Calu3 (cell line): ENCODE measurements at places on chromosomes 16 and 17.
A peak's percentile ranks its signal among the peaks of the same experiment; 100 is the strongest.

GRCh38 chr17:2828397-2829038, 32.3 kb downstream of the RAP1GAP2 start:
- H3K27me3 ChIP-seq: peaks cover 24% of the 10 kb centered on the region
- DNase-seq: peak; percentile 80
- peaks cover 10% of the 10 kb centered on the region for H3K4me1 ChIP-seq
- no peak overlapping the region for H3K27ac ChIP-seq

- H3K4me3 ChIP-seq: no peak overlapping the region
- H3K27ac ChIP-seq: no peak overlapping the region
- H3K36me3 ChIP-seq: peaks cover 18% of the 10 kb centered on the region
- peaks cover 12% of the 10 kb centered on the region for H3K4me1 ChIP-seq
- H3K27me3 ChIP-seq: no peaks in the 10 kb centered on the region
These were observed 11.1 kb downstream of the PIMREG start for GRCh38 chr17:6455321-6455705.

GRCh38 chr16:75746359-75746758, 20.1 kb upstream of the CPHXL start:
- no peak overlapping the region for H3K4me3 ChIP-seq
- no peaks in the 10 kb centered on the region for H3K4me1 ChIP-seq
- DNase-seq: no peak
- peaks cover 15% of the 10 kb centered on the region for H3K27me3 ChIP-seq

GRCh38 chr16:50268352-50268751, 2.0 kb downstream of the ADCY7 start:
- H3K27ac ChIP-seq: no peak overlapping the region
- H3K27me3 ChIP-seq: no peaks in the 10 kb centered on the region
- peaks cover 44% of the 10 kb centered on the region for H3K4me1 ChIP-seq
- no peak for DNase-seq
- no peak overlapping the region for H3K4me3 ChIP-seq

DNA sequence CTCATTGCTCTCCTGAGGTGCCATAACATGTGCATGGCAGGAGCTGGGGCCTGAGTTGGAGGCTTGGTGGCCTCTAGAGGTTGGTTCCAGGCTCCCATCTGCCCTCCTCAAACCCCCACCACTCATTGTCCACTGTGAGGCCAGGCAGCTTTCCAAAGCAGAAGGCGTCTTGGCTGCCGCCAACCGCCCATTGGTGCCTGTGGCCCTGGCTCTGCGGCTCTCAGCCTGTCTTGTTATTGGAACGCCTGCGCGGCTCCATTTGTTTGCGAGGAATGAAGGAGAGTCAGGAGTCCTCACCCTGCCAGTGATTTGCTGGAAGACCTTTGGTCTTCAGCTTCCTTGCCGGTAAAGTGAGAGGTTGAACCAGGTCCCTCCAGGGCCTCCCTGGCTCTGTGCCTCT, 43.6 kb downstream of the OR1D5 start:
- no peak overlapping the region for H3K4me3 ChIP-seq
- H3K27ac ChIP-seq: no peak overlapping the region
- H3K36me3 ChIP-seq: peaks cover 24% of the 10 kb centered on the region
- H3K4me1 ChIP-seq: no peaks in the 10 kb centered on the region
- no peaks in the 10 kb centered on the region for H3K27me3 ChIP-seq

DNA sequence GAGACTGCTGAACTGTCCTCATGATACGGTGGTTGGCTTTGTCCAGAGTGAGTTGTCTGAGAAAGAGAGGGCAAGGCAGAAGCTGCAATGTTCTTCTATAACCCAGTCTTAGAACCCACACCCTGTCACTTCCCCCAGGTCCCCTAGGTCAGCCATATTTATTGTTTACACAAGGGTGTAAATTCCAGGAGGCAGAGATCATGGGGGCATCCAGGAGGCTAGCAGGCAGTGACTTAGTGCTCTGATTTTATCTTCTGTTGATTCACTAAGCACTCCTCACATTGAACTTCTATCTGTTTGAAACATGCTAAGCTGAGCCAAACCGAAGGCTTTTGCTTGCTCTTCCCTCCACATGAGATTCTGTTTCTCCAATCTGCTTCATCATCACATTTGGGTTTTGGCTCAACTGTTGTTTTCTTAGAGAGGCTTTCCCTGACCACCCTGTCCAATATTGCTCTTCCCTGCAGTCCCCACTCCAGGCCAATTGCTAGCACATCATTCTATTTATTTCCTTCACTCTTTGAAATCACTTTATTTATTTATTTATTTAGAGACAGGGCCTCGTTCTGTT, 34.3 kb upstream of the SHISA9 start:
- H3K27ac ChIP-seq: no peak overlapping the region
- no peaks in the 10 kb centered on the region for H3K4me1 ChIP-seq
- DNase-seq: no peak

DNA sequence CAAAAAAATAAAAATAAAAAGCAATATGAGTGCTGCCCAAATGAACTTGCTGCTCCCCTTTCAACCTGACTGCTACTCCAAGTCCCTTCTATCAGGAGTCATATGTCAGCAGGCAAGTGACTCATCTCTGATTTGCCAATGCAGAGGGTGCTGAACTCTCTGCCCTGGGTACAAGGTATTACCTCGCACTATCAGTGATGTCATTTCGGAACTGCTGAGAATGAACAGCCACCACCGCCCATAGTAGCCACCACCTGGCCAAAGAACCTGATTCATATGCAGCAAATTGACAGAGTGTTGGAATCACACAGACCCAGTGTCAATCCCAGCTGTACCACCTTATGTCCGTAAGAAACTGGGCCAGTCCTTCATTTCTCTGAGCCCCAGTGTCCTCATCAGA, 31.2 kb downstream of the LYRM9 start:
- peaks cover 96% of the 10 kb centered on the region for H3K27me3 ChIP-seq
- no peaks in the 10 kb centered on the region for H3K4me1 ChIP-seq
- H3K4me3 ChIP-seq: no peak overlapping the region
- no peak overlapping the region for H3K27ac ChIP-seq
- no peak for DNase-seq

GRCh38 chr16:17367036-17367435, 103.7 kb downstream of the XYLT1 start:
- H3K27ac ChIP-seq: no peak overlapping the region
- H3K4me1 ChIP-seq: peaks cover 29% of the 10 kb centered on the region
- DNase-seq: no peak
- peaks cover 8% of the 10 kb centered on the region for H3K36me3 ChIP-seq
- H3K27me3 ChIP-seq: no peaks in the 10 kb centered on the region

- H3K4me1 ChIP-seq: peaks cover 30% of the 10 kb centered on the region
- no peak for DNase-seq
- peaks cover 6% of the 10 kb centered on the region for H3K36me3 ChIP-seq
- H3K4me3 ChIP-seq: no peak overlapping the region
These were observed 10.2 kb downstream of the BAHCC1 start for GRCh38 chr17:81405411-81405872.

DNA sequence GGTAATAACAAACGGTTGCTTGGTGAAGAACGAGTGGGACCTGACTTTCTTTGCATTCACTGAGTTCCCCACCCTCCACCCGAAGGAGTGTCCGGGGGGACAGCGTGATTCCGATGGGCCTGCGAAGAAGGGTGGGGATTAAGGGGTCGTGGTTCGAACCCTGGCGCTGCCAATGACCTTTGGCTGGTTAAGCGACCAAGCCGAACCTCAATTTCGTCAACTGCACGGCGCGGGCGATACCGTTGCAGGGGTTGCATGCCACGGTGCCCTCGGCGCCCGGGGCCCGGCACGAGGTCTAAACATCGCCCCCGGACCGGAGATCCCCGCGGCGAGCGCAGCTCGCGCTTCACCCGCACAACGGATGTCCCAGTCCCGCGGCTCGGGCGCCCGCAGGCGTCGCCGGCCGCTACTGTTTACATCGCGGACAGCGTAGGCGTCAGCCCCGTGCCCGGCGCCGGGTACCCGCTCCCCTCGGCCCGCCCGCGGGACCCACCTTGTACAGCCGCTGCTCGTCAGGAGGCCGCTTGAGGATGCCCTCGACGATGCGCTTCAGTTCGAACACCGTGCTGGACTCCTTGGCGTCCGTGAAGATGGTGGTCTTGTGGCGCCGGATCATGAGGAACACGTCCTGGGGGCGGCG, 460 bp downstream of the ELOB start:
- DNase-seq: no peak
- peak overlapping the region; percentile 93 for H3K4me3 ChIP-seq
- H3K27me3 ChIP-seq: no peaks in the 10 kb centered on the region
- peaks cover 73% of the 10 kb centered on the region for H3K36me3 ChIP-seq

DNA sequence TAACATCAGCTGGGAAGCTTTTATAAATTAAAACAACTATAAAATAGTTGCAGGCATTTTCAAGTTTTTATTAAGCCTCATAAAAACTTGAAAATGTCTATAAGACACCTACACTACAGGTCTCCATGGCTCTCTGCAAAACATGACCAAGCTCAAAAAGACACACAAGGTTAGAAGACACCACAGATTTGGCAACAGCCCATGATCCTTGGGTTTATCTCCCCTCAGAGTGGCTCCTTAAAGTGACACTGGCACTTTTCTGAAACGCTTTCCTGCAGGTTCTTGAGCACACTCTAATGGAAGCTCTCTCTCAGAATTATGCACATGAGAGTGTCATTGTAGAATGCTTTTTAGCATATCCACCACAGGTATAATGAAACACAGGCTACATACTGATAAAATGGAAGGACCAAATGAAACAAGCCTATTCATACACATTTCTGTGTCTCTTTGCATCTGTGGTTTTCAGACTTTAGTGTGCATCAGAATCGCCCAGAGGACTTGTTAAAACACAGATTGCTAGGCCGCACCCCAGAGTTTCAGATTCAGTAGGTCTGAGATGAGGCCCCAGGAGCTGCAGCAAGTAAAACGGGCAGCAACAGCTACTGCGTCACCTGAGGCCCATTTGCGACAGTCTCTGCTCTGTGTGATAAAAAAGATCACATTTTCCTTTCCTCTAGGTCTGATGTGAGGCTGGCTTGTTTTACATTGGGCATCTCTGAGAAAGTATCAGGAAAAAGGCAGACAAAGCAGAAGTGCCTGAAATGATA, 75.0 kb upstream of the WSB1 start:
- DNase-seq: no peak
- no peaks in the 10 kb centered on the region for H3K27me3 ChIP-seq
- H3K4me3 ChIP-seq: no peak overlapping the region
- no peaks in the 10 kb centered on the region for H3K36me3 ChIP-seq
- H3K4me1 ChIP-seq: peaks cover 14% of the 10 kb centered on the region

GRCh38 chr16:727291-727977, 528 bp downstream of the HAGHL start:
- no peak overlapping the region for H3K27ac ChIP-seq
- H3K27me3 ChIP-seq: no peaks in the 10 kb centered on the region
- peak overlapping the region; percentile 74 for H3K4me3 ChIP-seq
- peaks cover 57% of the 10 kb centered on the region for H3K36me3 ChIP-seq

DNA sequence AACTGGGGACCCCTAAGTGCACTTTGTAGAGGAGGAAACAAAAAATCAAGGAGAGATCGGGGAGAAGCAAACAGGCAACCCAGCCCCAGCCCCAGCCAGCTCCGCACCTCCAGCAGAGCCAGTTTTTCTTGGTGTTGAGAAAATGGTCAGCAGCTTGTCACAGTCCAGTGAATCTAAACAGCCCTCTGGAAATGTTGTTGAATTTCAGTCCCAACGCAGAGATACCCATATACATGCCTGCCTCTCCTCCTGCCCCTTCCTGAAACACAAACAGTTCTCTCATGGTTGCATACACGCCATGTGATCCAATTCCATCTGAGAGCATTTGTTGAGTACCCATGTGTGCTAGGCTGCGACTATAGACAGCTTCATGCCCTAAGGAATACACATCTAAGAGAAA, 42.4 kb upstream of the LHX1 start:
- H3K4me1 ChIP-seq: peaks cover 13% of the 10 kb centered on the region
- no peak overlapping the region for H3K4me3 ChIP-seq
- no peak for DNase-seq
- no peaks in the 10 kb centered on the region for H3K36me3 ChIP-seq
- H3K27me3 ChIP-seq: peaks cover 50% of the 10 kb centered on the region
- no peak overlapping the region for H3K27ac ChIP-seq

GRCh38 chr16:66878067-66878466, 2.2 kb upstream of the PDP2 start:
- H3K36me3 ChIP-seq: peaks cover 24% of the 10 kb centered on the region
- peaks cover 28% of the 10 kb centered on the region for H3K4me1 ChIP-seq
- no peak overlapping the region for H3K4me3 ChIP-seq
- DNase-seq: no peak
- H3K27ac ChIP-seq: no peak overlapping the region

- no peaks in the 10 kb centered on the region for H3K36me3 ChIP-seq
- no peak for DNase-seq
- H3K4me3 ChIP-seq: no peak overlapping the region
- H3K4me1 ChIP-seq: no peaks in the 10 kb centered on the region
- H3K27me3 ChIP-seq: no peaks in the 10 kb centered on the region
- no peak overlapping the region for H3K27ac ChIP-seq
These were observed 95.0 kb upstream of the PSMD7 start for GRCh38 chr16:74201576-74201975.

GRCh38 chr16:1677339-1677738, 740 bp upstream of the JPT2 start:
- H3K4me3 ChIP-seq: peak overlapping the region; percentile 43
- peaks cover 34% of the 10 kb centered on the region for H3K4me1 ChIP-seq
- H3K36me3 ChIP-seq: peaks cover 70% of the 10 kb centered on the region
- no peak for DNase-seq

- peak overlapping the region; percentile 88 for H3K4me3 ChIP-seq
- peaks cover 35% of the 10 kb centered on the region for H3K36me3 ChIP-seq
- peak; percentile 41 for DNase-seq
- no peaks in the 10 kb centered on the region for H3K27me3 ChIP-seq
These were observed 1.4 kb downstream of the ZNF668 start for GRCh38 chr16:31072540-31073141.

DNA sequence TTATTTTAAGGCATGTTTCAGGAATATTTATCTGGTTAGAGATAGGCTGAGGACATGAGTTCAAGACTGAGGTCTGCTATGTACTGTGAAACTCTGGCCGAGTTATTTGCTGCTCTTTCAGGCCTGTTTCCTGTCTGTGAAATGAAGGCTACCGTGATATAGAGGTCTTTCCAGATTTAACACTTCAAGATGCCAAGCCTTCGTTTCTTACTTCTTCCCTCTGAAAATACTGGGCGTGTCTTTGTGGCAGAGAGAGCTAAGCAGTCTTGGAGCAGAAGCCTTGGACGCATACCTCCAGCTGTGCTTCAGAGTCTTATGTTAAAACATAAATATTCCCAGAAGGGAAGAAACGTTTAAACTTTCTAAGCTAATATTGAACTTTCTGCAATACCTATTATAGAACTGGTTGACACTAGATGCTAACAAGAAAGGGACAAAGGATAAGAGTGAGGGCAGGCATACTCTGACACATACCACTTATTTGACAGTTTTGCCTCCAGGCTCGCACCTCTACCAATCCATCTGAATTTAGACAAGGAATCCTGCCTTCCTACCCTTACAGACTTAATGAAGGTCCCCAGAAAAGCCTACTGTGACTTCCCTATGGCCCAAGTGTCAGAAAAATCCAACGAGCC, 17.5 kb downstream of the WIPI1 start:
- peaks cover 51% of the 10 kb centered on the region for H3K36me3 ChIP-seq

- H3K36me3 ChIP-seq: no peaks in the 10 kb centered on the region
- peaks cover 70% of the 10 kb centered on the region for H3K27me3 ChIP-seq
- no peak overlapping the region for H3K27ac ChIP-seq
- no peaks in the 10 kb centered on the region for H3K4me1 ChIP-seq
- no peak for DNase-seq
These were observed 5.2 kb downstream of the SLC4A1 start for GRCh38 chr17:44262654-44263225.

GRCh38 chr16:11379420-11379819, 34.2 kb downstream of the RMI2 start:
- H3K4me1 ChIP-seq: peaks cover 12% of the 10 kb centered on the region
- H3K27me3 ChIP-seq: no peaks in the 10 kb centered on the region
- H3K27ac ChIP-seq: peak overlapping the region; percentile 71
- H3K4me3 ChIP-seq: no peak overlapping the region
- peak; percentile 49 for DNase-seq
- H3K36me3 ChIP-seq: no peaks in the 10 kb centered on the region
